Left hindlimb (tissue), 1 donor: ENCODE measurements at places on chromosomes 7 and 10.

DNA sequence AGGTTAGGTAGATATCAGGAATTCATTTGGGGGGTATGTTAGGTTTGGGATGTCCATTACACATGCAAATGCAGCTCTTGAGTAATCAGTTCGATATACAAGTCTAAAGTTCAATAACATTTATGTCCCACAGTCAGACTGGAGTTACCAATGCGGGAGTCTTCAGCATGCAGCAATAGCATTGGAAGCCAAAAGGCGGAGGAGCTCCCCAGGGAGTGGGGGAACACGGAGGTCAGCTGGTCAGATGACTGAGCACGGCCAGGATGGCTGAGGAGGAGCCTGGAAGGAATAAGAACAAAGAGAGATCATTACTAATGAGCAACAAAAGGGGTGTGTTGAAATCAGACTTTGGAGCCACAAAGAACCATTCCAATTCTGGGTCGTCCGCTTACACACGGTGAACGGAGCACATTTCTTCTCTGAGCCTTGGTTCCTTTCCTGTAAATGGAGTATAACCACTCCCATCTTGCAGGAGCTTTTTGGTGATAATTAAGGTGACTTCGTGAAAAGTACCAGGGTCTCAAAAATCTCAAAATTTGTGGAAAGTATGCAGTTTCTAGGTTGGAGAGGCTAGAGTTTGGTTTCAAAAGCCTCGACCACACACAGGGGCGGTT, 478 bp upstream of the ZNF22 start:
- DNase-seq: peak; percentile 61

DNA sequence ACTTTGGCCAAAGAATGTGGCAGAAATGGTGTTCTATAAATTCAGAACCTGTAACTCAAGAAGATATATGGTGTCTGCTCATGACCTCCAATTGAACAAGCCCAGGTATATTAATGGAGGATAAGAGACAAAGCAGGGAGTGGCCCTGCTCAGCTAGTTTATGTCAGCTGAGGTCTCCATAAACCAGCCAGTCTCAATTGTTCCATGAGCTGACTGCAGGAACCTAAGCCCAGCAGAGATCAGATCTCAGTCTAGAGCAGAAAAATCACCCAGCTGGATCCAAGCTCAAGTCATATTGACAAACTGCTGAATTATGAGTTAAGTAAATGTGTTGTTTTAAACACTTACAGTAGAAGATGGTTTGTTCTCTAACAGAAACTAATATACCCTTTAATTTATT, 105.5 kb upstream of the SGCE start:
- DNase-seq: no peak

DNA sequence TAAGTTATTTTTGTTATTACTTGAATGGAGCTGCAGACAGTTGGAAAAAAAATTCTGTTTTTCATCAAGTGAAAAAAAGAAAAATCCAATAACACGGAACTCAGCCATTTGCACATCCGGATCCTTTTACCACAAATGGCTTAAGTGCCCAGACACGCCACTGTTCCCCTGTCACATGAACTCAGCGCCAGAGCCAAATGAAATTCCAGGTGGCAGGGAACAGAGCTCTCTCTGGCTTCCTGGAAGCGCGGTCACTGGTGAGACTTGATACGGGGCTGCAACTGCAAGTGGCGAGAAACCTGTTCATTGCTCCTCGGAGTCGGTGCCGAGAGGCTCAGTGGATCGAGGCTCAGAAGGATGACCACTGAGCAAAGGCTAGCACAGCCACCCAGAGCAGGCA, 60.8 kb upstream of the NPTX2 start:
- no peak for DNase-seq

GRCh38 chr7:16203065-16203464, 218.3 kb downstream of the CRPPA start:
- no peak for DNase-seq
